ENCODE measurements at places on chromosomes 3 and 15.

GRCh38 chr3:42665050-42665878, 11.8 kb downstream of the ZBTB47 start:
- peak; percentile 76 for DNase-seq

DNA sequence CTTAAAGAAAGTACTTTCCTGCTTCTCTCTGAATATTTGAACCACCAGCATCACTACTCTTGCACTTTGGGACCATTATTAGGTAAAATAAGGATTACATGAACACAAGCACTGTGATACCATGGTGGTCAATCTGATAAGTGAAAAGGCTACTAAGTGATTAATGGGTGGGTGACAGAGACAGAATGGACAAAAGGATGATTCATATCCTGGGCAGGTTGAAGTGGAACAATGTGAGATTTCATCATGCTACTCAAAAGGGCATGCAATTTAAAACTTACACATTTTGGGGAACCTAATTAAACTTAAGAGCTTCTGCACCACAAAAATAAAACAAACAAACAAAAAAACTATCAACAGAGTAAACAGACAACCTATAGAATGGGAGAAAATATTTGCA, 172.0 kb upstream of the CD96 start:
- no peak for DNase-seq

- no peak for DNase-seq
Observed at GRCh38 chr3:21892104-21892503, 141.1 kb upstream of the ZNF385D start.

GRCh38 chr15:77507911-77508310, 87.2 kb downstream of the HMG20A start:
- no peak for DNase-seq

GRCh38 chr3:47804577-47804976, 1.6 kb downstream of the DHX30 start:
- DNase-seq, result no peak

DNA sequence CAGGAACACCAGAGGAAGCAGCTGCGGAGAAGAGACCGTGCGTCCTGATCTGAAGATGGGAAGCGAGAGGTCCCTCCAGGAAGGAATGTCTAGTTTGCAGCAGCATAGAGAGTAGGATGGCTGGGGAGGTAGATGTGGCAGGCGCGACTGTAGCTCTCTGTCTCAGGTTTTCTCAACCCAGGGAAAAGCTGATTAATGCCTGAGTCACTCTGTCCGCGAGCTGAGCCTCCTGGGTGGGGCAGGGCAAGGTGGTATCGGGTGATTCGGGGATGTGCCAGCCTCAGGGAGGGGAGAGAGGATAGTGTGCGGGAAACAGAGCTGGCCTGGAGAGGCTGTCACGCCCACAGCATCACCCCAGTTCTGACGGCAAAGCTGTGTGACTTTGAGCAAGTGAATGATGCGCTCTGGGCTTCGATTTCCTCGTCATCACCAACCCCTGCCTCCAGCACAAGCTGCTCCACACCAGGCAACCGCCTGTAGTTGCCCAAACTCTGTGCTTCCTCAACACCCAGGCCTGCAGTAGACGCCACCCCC, 28.4 kb downstream of the CPN2 start:
- DNase-seq, result no peak

- DNase-seq, result no peak
Observed at GRCh38 chr3:77655396-77655795, 615.5 kb downstream of the ROBO2 start.

- DNase-seq, result no peak
Observed at GRCh38 chr3:37444696-37445095, 270.3 kb upstream of the LRRFIP2 start.

DNA sequence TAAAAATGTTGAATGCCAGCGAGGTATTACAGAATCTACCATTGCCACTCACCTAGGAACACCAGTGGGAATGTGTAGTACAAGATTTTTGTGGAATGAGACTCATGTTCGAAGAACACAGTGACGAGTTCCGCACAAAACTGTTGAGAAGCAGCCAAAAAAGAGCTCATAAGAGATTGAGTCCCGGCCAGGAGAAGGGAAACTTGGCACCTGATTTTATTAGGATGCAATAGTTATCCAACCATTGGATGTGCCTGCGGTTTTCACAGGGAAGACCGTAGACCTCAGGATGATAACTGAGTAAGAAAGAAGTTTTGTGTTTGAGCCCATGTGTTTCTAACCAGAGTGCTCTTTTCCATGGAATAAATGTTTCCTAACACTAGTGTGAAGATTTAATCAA, 88.9 kb downstream of the PTPRG start:
- DNase-seq, result no peak

GRCh38 chr3:56654460-56654859, 28.6 kb downstream of the TASOR start:
- no peak for DNase-seq

DNA sequence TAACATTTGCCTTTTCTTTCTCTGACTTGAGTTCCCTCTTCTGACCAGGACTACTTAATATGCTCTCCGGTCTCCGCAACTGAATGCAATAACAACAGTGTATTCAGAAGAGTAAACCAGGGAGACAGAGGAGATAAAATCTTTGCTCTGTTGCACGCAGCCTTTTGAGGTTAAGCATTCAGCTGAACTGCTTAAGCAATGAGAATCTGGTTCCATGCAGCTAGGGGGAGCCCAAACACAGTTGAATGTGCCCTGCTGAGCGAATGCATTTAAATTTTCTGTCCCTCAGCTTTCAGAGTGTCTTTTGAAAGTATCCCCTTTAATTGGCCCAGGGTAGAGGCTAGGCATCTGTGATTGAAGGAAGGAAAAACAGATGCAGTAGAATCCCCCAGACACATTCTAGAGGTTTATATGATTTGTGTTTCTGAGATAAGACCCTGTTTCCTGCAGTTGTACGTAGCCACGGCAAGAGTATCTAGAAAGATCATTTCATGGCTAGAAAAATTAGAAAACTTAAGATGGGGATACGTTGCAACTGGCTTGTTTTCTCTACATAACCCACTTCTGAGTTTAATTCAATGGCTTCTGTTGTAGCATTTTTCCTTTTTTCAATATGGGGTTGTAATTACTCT, 309.6 kb downstream of the TUSC7 start:
- DNase-seq, result peak; percentile 68

- no peak for DNase-seq
Observed at GRCh38 chr3:168424059-168424734, 328.5 kb upstream of the GOLIM4 start.

DNA sequence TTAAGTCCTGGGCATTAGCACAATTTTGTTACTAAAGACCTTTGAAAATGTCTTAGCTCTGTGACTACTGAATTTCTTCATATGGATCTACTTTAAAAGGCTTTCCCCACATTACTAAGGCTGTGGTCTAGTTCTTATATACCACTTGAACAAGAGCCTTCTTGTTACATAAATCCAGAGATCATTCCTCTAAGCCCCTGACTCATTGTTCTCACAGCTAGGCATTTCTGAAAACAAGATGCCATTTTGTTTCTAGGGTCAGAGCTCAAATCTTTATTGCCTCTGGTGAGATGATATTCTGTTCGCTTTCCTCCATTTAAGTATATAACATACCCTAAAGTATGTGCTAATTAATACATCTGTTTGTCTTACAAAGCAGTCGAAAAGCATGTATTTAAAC, 29.8 kb upstream of the LPP start:
- no peak for DNase-seq

- no peak for DNase-seq
Observed at GRCh38 chr15:77650265-77650664, 17.6 kb upstream of the LINGO1 start.

GRCh38 chr15:60392986-60393790, 4.6 kb downstream of the ANXA2 start:
- DNase-seq, result peak; percentile 86

DNA sequence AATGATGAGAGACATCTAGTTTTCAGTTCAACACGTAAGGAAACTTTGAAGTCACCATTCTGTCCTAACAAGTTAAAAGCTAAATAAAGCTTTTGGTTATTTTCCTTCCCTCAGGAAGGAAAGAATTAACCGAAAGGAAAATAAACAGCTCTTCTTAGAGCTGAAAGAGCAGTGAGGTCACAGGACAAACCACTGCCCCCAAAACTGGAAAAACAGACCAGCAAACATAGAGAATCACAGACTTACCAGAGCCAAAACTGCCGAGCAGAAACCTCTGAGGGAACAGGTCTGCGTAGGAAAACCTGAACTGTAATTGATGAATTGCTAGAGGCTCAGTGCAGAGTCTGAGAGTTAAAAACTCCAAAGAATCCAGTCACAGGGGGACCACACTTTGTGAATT, 14.7 kb downstream of the USP50 start:
- DNase-seq, result no peak

- DNase-seq, result no peak
Observed at GRCh38 chr15:91593067-91593466, 260.4 kb upstream of the SLCO3A1 start.

DNA sequence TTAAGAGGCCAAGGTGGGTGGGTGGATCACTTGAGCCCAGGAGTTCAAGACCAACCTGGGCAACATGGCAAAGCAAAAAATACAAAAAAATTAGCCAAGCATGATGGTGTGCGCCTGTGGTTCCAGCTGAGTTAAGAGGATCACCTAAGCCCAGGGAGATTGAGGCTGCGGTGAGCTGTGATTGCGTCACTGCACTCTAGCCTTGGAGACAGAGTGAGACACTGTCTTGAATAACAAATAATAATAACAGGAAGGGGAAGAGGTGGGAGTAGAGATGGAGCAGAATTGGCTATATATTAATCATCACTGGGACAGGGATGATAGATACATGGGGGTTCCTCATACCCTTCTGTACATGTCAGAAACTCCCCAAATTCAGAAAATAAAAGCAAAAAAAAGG, 23.8 kb upstream of the NMB start:
- no peak for DNase-seq

DNA sequence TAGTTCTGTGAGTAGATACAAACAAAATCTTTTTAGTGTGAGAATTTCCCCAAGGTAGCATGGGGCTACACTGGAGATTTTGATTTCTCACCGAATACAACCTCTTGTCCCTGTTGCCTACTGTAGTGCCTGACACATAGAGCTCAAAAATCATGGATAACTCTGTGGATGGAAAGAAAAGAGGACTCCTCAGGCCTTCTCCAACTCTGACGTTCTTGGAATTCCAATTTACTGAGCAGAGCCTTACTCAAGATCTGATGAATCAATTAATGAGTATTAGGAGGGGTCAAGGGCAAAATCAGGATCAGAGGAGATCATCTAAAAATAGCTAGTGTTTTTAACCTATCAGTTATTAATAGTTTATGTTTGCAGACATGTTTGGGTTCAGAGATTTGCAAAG, 46.7 kb upstream of the PYDC2 start:
- no peak for DNase-seq

- DNase-seq, result no peak
Observed at GRCh38 chr3:119637679-119638477, 22.5 kb downstream of the POPDC2 start.

DNA sequence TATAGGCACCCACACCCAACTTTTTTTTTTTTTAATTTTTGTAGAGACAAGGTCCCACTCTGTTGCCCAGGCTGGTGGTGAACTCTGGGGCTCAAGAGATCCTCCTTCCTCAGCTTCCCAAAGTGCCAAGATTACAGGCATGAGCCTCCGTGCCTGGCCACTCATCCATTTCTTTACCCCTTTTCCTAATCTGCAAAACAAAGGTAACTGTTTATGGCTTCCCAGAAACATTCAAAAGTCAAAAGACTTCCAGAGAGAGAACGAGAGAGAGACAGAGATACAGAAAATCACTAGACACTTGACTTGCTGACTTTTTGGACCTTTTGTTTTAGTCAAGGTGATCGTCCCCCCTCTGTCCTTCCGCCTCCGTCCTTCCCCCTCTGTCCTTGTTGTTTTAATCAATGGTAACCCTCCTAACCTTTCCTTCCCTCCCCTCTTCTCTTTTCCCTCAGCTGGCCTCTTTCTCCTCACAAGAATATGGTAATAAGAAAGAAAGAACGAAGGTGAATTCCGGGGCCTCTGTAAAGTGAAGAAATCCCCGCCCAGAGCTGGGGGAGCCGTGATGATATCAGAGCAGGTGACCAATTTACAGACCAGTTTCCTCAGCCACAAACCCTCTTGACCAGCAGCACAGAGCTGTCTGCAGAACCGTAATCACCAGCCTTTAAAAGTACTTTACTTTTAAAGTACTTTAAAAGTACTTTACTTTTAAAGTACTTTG, 21.9 kb downstream of the KLHL6 start:
- no peak for DNase-seq

DNA sequence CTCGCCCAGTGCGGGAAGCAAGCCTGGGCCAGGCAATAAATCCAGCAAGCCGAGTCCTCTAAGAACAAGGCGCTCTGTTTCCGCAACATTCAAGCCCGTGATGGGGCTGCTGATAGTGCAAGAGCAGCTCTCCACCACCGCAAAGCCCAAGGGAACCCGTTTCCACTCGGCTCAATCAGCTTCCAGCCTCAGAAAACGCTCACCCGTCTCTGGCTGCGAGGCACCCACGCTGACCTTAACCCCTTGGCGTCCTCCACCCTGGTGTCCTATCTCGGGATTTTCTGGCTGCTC, 17.8 kb downstream of the SPATA12 start:
- DNase-seq, result peak; percentile 83

DNA sequence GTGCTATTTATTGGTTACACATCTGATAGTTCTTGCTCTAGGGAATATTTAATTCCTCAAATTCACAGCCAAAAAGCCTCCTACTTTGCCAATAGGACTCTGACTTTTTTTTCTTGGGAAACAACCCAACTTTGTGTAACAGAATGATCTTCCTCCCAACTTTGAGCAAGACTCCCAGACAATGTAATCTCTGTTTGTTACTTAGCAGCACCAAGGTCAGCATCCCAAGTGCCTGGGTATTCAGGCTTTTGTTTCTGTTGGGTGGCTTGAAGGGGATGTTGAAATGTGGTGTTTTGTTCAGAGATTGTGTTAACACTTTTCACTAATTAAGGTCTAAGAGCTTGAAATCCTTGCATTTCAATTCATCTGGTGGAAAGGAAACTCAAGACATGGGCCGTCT, 115.8 kb downstream of the ADAMTS9 start:
- no peak for DNase-seq

GRCh38 chr3:78163379-78163778, 1123.5 kb downstream of the ROBO2 start:
- no peak for DNase-seq

GRCh38 chr15:39066677-39067076, 502.1 kb upstream of the RASGRP1 start:
- DNase-seq, result no peak

GRCh38 chr15:69305933-69306568, 7.3 kb downstream of the PAQR5 start:
- peak; percentile 21 for DNase-seq

DNA sequence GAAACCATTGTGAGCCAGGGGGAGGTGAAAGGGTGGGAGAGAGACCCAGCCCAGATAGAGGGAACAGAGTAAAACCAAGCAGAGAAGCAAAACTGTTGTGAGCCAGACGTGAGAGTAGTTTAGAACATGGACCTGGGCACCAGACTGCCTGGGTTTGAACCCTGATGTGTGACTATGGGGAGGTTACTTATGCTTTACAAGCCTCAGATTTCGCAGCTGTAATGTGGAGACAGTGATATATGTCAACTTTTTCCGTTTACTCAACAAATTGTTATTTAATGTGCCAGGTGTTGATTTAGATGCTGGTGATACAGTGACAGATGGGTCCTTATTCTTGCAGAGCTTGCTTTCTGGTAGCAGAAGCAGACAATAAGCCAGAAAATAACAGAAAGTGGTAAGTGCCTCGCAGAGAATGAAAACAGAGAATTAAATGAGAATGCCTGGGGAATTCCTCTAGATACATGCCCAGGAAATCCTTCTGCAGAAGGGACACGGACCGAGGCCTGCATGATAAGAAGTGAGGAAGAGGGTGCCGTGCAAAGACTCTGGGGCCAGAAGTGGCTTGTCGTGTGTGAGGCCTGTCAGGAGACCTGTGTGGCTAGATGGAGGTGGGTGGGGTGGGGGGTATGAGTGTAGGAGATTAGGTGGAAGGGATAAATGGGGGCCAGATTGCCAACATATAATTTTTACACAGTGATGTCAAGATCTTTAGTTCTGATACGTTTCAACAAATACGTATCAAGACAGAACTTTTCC, 15.0 kb downstream of the KAT2B start:
- DNase-seq, result no peak

All from aorta (tissue), 5 donors.